ENCODE measurements at places on chromosomes 2 and 18.

GRCh38 chr18:3251963-3252277 is 4.3 kb downstream of the MYL12A start:
- DNase-seq, result no peak

- no peak for DNase-seq
Observed at GRCh38 chr2:161068670-161069069, 91.6 kb upstream of the TANK start.

GRCh38 chr2:172227719-172228118 is 125.0 kb upstream of the DLX2 start:
- DNase-seq, result no peak

DNA sequence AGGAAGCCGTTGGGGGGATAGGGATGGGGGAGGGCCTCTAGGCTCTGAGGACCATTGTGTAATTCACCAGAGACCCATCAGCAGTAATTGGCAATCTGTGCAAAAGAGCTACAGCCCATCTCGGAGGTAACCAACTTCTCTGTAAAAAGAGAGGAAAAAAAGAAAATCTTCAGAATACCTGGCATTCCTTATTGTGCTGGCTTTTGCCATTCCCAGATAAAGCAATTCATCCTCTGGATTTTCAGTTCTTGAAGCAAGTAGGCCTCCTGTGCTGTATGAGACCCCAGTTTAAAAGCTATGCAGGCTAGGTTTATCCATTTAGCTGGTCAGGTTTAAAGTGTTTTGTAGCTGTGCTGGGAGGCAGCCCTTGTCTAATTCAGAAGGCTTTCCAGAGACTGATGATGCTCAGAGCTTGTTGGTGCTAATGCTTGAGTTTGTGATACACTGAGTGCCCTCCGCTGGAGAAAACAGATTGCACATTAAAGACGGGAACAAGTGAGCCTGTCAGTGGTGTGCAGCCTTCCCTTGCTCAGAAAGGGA is at the start of gene LRRTM4:
Gene LRRTM4 (minus strand): TSS at position 446 of the 540 bp plus-strand sequence.
- DNase-seq, result no peak

- no peak for DNase-seq
Observed at GRCh38 chr2:64354857-64355680, 98.9 kb upstream of the LGALSL start.

- no peak for DNase-seq
Observed at GRCh38 chr2:159538801-159539200, 77.5 kb downstream of the BAZ2B start.

DNA sequence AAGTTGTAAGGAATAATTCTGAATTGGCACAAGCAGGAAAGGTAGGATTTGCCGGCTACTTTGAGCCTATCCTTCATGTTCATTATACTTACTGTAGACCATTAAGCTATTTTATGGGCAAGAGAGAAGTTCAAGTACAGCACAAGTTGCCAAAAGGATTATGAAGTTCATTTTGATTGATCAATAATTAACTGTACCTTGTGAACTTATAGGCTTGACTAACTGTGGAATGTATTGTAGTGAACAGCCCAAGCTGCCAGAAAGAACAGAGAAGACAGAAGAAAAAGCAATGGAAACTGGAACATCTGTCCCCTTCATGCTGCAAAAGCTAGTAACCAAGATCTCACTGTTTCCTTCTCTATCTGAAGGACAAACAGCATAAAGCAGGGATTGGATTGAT is 810.1 kb upstream of the ZEB2 start:
- no peak for DNase-seq

- DNase-seq, result peak; percentile 54
Observed at GRCh38 chr2:30224151-30224550, 7.2 kb upstream of the LBH start.

GRCh38 chr2:128817171-128817570 is 498.5 kb upstream of the HS6ST1 start:
- no peak for DNase-seq

- no peak for DNase-seq
Observed at GRCh38 chr2:25899404-25899970, 21.2 kb upstream of the ASXL2 start.

DNA sequence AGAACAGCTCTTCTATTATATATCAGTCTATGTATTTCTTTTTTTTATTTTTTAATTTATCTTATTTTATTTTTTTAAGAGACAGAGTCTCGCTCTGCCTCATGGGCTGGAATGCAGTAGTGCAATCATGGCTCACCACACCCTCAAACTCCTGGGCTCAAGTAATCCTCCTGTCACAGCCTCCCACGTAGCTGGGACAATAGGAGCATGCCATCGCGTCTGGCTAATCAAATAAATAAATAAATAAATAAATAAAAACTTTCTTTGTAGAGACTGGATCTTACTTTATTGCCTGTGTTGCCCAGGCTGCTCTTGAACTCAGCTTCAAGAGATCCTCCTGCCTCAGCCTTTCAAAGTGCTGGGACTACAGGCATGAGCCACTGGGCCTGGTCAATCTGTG is 117.0 kb downstream of the RBMS1 start:
- no peak for DNase-seq

DNA sequence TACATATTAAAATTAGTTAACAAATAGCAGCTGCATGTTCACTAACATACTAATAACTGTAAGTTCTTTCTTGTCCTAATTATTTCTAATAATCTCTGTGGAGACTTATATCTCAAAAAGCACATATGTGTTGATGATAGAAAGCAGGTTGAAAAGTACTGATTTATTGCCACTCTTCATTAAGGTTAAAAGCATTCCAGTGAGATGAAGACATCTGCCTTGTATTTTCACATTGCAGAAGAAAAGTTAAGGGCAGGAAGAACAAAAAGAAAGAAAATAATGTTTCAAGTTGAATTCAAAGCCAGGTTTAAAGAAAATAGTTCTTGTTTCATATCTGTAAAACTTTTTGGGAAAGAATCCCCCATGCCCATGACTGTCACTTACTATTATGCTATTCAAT is 429.9 kb downstream of the MTX2 start:
- DNase-seq, result no peak

DNA sequence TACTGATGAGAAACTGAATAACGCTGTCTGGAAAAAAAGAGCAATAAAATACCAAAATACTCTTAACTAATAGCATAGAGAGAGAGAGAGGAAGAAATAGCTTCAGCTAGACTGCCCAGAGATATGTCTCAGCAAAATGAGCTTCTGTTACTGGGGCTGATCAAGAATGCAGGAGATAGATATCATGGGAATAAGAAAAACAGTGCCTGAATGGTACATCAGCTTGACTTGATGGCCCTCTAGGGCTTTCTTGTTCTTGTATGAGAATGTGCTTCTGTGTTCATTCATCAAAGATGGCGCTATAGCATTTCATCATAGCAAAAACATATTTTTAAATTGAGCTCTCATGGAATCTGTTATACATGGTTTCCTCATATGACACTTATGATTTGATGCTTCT is 151.2 kb downstream of the CALCRL start:
- no peak for DNase-seq

DNA sequence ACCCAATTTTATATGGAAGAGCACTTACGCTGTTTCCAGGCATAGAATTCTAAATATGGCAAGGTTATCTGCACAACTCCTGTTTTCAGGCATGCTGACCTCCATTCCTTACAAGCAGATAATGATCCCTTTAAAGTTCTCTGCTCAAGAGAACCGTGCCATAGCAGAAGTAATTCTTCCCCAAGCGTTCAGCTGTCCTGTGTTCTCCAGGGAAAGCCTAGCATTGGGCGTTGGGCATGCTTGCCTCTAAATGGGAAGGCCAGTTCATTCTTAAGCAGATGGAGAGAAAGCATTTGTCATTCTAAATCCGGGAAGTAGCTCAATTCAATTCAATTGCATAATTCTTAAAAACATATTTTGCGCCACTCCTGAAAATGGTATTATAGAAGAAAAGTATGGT is 55.7 kb upstream of the EML4 start:
- no peak for DNase-seq

DNA sequence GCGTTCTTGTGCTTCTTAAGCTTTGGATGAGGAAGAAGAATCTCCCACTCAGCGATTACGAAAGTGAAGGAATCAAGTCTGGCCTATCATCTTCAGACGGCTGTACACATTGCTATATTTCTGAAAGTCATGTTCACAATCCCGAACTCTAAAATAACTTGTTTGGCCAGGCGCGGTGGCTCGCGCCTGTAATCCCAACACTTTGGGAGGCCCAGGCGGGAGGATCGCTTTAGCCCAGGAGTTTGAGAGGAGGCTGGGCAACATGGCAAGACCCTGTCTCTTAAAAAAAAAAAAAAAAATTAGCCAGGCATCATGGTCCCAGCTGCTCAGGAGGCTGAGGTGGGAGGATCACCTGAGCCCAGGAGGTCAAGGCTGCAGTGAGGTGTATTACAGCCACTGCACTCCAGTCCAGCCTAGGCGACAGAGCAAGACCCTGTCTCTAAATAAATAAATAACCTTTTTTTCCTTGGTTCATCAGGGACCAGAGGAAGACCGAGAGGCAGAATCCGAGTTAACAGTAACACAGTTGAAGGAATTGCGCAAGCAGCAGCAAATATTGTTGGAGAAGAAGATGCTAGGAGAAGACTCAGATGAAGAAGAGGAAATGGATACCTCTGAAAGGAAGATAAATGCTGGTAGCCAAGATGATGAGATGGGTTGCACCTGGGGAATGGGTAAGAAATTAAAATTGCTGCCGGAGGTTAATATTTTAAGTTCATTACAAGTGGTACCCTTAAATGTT is 1.1 kb downstream of the SLC4A1AP start:
- no peak for DNase-seq

GRCh38 chr2:225581135-225581534 is 181.6 kb downstream of the NYAP2 start:
- no peak for DNase-seq

GRCh38 chr2:196987649-196988364 is 61.3 kb upstream of the PGAP1 start:
- DNase-seq, result no peak

DNA sequence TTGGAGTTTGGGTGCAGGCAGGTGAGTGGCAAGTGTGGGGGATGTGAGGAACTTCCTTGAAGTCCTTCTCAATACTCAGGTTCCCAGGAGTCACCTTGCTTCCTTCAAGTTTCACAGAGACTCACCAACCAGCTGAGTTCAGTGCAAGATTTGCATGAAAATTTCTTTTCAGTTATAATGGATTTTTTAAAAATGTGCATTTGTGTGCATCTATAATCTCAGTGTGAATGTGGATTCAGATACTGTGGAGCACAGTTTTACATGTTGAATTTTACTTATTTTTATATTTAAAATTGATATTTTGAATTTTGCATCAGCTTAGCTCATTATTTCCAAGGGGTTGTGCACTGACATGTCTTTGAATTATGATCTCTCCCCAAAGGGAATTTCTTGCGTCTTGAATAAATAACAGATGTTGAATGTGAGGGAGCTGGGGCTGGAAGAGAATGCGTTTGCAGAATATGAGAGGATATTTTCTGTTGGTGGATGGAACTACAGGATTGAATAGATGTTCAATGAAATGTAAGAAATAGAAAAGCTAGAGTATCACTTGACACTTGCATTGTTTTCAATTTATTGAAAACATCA is 184.3 kb downstream of the RPRM start:
- no peak for DNase-seq

GRCh38 chr2:25596516-25597244 is 76.7 kb downstream of the DTNB start:
- DNase-seq, result no peak

- no peak for DNase-seq
Observed at GRCh38 chr2:16626997-16627605, 38.5 kb downstream of the CYRIA start.

GRCh38 chr2:46385786-46386577 is 88.8 kb downstream of the EPAS1 start:
- DNase-seq, result no peak

DNA sequence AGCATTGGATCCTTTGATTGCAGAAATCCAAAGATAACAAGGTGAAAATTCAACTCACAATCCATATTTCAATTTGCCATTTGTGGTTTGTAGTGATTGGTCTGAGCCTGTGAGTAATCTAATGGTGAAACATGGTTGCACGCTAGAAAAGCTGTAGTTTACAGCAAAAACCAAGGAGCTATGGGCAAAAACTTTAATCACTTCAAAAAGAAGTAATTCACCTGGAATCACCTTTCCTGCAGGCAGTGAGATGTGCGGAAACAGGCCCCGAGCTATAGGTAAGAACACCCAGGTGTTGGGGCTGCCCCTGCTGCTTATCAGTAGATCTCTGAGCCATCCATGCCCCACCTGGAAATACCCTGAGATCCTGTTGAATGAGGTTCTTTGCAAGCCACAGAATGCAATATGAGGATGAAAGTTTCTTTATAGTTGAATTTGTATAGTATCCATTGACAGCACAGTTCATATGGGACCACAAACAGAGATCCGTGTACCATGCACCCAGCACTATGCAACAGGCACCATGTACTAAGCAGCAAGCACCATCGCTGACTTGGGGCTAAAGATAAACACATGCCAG is 208.2 kb downstream of the SPP2 start:
- no peak for DNase-seq

DNA sequence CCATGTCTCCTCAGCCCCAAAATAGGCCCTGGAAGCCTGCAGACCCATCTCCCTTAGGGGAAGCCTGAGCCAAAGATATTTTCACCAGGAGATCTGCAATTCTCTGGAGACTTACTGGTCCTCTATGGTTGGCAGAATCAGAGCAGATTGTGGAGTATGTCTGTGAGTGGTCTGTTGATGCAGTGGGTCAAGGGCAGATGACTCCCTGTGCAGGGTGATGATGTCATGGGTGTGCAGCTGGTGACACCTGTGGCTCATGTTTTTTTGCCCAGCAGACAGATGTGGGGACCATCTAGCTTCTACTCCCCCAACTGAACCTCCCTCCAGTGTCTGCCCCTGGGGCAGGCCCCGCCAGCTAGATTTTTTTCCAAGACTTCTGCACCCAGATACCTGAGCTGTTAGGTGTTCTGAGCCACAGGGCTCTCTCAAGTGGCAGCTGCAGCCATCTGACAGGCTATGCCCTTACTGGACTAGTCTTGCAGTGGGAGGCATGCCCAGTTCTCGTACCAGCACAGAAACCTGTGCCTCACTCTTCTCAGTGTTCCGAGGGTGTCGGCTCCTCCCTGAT is 558.7 kb upstream of the LRRTM1 start:
- no peak for DNase-seq

- DNase-seq, result no peak
Observed at GRCh38 chr2:79940364-79940763, 364.2 kb downstream of the LRRTM1 start.

GRCh38 chr2:102724553-102724952 is 37.3 kb upstream of the TMEM182 start:
- no peak for DNase-seq

- DNase-seq, result no peak
Observed at GRCh38 chr18:71958605-71959004, 585.5 kb downstream of the CBLN2 start.

DNA sequence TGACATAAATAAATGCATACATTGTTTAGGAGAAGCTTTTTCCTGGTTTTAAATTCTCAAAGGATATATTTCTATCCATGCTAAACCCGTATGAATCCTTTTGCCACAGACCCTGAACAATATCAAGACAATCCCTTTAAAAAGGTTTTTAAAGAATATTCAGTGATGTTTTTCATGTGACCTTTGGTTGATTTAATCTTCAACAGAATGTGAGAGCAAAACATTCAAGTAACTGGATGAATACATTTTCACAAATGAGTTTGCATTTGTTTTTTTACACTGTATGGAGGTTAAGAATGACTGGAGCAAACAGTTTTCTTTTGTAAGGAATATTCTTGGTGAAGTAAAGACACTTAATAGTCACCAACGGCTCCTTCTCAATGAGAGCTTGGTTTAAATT is 139.4 kb upstream of the CWC22 start:
- DNase-seq, result no peak

All from hematopoietic multipotent progenitor cell treated with erythropoietin and hydrocortisone succinate and interleukin-3 and kit ligand, for 17 days (in vitro differentiated cells).